Smooth muscle cell of bladder (primary cell): ENCODE measurements at places on chromosomes 3 and 15. TPM values are rescaled to one million over a fixed set of nuclear protein-coding genes. Genes with fewer than 3 reads are reported as not detected.

Gene PRSS50
- not detected in 2 replicates for total RNA-seq

Gene ARHGAP31
- total RNA-seq: 3.8 and 4.9 TPM in 2 replicates

Gene CPNE9
- total RNA-seq: not detected in 2 replicates

Gene CRELD1
- 20.1 and 58.8 TPM in 2 replicates for total RNA-seq

Gene CHAC1
- total RNA-seq: 17.5 and 40.8 TPM in 2 replicates

Gene RETNLB
- not detected in 2 replicates for total RNA-seq
